ENCODE measurements at places on chromosomes 2 and 18.

DNA sequence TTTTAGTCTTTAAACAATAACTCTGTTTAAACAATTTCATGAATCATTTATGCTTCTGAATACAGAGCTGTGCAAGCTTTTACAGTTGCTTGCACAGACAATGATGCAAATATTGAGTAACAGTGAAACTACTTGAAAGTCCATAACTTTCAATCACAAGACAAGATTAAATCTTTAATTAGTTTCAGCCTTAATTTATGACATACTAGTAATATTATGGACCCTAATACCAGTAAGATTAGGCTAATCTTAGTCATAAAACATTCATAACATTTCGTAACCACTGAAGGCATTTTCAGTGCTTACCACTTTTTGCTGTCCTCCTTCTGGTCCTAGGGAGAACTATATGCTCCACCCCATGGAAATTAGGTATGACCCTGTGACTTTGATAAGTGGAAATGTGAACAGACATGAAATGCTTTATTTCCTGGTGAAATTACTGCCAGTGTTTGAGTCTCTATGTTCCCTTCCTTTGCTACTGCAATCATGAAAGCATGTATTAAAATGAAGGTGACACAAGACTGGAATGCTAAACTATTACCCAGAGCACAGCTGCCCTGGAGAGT, 1.8 kb upstream of the COBLL1 start:
- DNase-seq, result no peak

- no peak for DNase-seq
Observed at GRCh38 chr2:238851026-238851425, 3.1 kb downstream of the TWIST2 start.

- no peak for DNase-seq
Observed at GRCh38 chr2:102520009-102520408, 47.0 kb downstream of the SLC9A4 start.

- no peak for DNase-seq
Observed at GRCh38 chr18:56388571-56388970, 249.8 kb downstream of the TXNL1 start.

DNA sequence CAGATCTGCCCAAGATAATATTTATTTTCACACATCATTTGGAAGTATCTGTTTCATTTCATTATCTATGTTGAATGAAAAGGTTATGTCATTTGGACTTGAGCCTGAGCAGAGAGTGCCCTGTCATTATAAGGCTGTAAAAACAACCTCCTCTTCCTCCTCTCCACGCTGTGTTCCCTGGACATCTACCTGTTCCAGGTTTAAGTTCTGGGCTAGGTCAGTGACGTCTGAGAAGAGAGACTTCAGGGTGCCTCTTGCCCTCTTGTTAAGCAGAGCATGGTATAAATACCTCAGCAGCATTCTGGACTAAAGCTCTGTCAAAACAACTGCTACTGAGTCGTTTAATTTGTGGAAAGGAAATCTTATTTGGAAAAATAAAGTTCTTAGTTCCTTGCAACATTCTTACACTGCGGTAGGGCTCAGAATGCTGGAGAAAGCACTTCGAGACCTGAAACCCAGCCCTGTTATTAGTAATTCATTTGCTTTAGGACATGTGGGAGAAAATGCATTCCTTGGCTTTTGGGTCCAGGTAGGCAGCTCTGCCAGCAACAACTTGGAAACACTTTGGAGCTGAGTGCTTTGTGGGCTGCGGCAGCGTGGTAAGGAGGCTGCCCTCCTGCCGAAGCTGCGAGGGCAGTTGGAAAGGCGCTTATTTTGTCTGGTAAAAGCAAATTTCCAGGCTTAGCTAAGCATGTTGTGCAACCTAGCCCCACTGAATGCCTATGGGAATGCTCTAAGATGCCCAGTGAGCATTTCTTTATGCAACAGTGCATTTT, 91.8 kb upstream of the NEDD4L start:
- DNase-seq, result no peak
